ENCODE measurements at places on chromosomes 4 and X.

DNA sequence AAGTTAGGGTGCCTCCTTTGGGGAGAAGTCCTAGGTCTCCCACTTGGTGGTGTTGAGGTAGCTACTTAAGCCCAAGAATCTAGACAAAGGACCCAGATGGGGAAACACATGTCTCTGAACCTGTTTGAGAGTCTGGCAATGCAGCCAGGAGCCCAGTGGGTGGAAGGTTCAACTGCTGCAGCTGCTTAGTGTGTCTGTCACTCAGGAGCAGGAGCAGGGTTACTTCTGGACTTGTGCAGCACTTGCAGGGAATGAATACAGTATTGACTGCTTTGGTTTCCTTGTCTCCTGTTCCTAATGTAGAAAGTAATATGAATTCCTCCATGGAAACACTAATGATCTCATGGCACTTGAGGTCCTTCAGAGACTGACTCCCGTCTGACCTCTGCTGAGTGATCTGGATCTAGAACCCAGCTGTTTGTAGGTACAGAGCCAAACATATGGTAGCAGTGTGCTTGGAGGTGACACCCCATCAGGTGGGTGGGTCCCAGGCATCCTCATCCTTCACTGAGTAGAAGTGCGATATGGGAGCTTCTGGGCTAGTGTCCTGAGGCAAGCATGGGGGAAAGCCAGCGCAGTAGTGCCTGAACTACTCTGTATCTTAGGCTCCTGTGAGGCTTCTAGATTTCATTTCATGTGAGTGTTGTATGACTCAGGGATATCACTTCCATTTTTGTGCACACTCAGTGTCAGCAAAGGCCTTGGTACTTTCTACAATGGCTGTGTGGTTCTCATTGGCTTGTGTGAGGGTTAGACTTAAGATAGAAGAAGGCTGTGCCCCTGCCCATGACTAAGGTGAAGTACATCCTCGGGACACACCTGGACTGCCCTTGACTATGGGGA lies 85.0 kb upstream of the WDR1 start:
- no peak for DNase-seq

DNA sequence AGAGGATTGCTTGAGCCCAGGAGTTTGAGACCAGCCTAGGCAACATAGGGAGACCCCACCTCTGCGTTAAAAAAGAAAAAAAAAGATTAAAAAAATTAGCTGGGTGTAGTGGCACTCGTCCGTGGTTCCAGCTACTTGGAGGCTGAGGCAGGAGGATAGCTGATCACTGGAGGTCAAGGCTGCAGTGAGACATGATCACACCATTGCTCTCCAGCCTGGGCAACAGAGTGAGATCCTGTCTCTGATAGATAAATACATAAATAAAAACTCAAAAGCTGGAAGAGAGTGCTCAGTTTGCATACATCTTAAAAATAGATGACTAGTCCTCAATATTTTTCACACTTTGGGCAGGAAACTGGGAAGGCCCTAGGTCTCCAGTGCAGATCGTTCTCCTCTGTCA lies 54.1 kb downstream of the TMEM131L start:
- no peak for DNase-seq

DNA sequence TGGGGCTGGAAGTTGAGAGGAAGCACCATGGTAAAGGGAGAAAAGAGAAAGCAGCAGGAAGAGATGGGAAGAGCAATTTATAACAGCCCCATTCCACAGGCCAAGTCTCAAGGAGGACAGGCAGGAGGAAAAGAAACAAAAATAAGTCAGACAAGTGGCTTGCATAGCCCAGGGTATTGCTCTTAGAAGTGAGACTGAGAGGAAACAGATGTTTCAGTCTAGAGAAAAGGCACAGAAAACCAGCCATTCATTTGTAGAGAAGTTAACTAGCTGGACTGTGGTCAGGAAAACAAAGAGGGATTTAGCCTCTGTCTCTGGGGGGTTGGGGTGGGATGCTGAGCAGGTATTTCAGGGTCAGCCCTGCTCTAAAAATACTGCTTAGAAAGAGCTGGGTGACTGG lies 175.0 kb upstream of the ARHGEF9 start:
- DNase-seq = no peak

DNA sequence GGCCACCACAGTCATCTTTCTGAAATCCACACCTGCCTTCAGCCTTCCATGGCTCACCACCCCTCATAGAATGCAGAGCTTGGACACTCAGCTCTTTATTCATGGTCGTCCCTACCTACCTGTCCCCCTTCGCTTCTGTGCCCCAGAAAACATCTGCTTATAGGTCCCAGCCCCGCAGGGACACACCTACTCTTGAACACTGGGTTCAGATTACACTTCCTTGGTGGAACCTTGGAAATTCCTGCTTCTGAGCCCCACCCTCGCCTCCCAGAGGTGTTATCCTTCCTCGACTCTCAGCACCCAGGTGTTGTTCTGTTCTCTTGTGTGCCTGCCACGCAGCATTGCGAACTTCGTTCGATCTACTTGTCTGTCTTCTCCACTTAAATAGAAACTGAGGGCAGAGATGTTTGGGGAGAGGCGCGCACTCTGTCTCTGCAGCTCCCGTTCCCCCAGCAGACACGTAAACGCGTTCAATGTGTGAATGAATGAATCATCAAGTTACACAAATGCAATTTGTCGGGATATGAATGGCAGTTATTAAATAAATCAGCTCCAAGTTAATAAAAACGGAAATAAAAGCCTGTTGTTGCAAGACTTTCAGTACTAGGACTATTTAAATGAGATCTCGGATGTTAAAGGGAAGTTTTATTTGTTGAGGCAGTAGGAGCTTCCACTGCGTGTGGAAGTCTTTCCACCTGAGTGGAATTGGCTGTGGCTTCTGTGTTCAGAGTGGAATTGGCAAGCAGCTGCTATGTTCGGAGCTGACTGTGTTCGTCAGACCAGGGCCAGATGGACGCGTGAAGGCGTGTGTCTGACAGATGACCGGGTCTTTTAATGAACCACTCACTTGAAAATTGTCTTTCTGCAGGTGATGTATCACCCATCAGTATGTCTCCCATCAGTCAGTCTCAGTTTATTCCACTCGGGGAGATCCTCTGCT lies 95.6 kb downstream of the STOX2 start:
- DNase-seq = no peak

- no peak for DNase-seq
Observed at GRCh38 chrX:139222511-139223200, 307.9 kb upstream of the F9 start.

GRCh38 chr4:77153006-77153405 lies 4.0 kb upstream of the CCNG2 start:
- DNase-seq = no peak

DNA sequence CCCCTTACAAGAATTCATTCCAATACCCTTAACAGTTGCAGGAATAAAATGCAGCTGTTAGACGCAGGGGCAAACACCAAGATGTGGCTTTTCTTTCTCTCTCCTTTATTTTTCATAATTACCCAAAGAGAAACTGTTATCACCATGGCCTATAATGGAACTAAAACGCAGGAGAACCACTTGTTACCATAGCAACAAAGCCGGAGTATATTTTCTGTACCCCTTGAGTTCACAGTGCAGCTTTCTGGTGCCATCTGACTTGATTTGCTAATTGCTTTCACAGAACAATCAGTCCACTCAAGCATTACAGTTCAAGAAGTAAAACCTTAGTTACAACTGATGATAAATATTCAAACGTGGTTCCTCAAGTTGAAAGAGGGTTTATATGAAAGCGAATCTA lies 157.9 kb downstream of the AMELX start:
- no peak for DNase-seq

DNA sequence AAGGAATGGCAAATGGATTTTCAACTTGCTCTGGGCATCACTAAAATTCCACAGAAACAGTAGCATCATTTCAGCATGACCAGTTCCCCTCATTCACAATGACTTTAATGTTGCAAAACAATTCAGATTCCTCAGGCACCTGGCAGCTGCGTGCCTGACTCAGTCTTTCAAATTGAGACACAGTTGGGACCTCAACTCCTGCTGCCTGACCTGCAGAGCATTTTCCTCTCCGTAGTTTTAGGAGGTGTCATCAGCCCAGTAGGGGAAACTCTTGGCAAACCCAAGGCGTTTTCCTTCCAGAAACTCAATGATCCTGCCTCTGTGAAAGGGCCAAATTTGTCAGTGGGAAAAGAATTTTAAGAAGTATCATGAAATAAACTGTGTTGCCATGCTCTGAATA lies 388.9 kb downstream of the SPRY1 start:
- no peak for DNase-seq

- no peak for DNase-seq
Observed at GRCh38 chr4:185269286-185269685, 59.9 kb downstream of the SNX25 start.

GRCh38 chr4:40046311-40046980 lies 10.2 kb upstream of the N4BP2 start:
- DNase-seq = no peak
